ENCODE measurements at places on chromosomes 5 and 9. TPM values are rescaled to one million over a fixed set of nuclear protein-coding genes. Genes with fewer than 3 reads are reported as not detected.

The KIF12 gene
- 3.0 TPM for total RNA-seq

The AQP7 gene
- 0.23 TPM for total RNA-seq

The OR13C2 gene
- not detected for total RNA-seq

The OR1J1 gene
- total RNA-seq: not detected

The CDO1 gene
- 13.2 TPM for total RNA-seq

The PAEP gene
- total RNA-seq: not detected

The ADAMTS19 gene
- total RNA-seq: 30.5 TPM

The GABRP gene
- total RNA-seq: 9.9 TPM

The SPINK7 gene
- not detected for total RNA-seq

The IRGM gene
- 0.30 TPM for total RNA-seq

The RORB gene
- total RNA-seq: 8.7 TPM

The GDF9 gene
- total RNA-seq: 0.42 TPM

The KIAA0825 gene
- 1.5 TPM for total RNA-seq

The FOXD4L5 gene
- 0.07 TPM for total RNA-seq

The PLAC8L1 gene
- total RNA-seq: 0.30 TPM

The POU5F2 gene
- total RNA-seq: 0.23 TPM

The KDM3B gene
- 87.9 TPM for total RNA-seq

The ADAMTS13 gene
- total RNA-seq: 15.9 TPM

The ORM2 gene
- 1.6 TPM for total RNA-seq

The DMRT3 gene
- total RNA-seq: not detected

The ENHO gene
- total RNA-seq: 27.9 TPM

The PCDHGA10 gene
- 11.0 TPM for total RNA-seq

The TTLL11 gene
- total RNA-seq: 0.50 TPM

The PTPN3 gene
- 2.4 TPM for total RNA-seq

The OSMR gene
- 2.5 TPM for total RNA-seq

The PRLR gene
- 1.9 TPM for total RNA-seq

The PIP5K1B gene
- total RNA-seq: 5.2 TPM

The PFN3 gene
- 0.48 TPM for total RNA-seq

The TRMO gene
- total RNA-seq: 3.9 TPM

The BRD3OS gene
- total RNA-seq: 16.9 TPM

The SLC1A3 gene
- 45.9 TPM for total RNA-seq

The TOR4A gene
- 7.3 TPM for total RNA-seq

The C9 gene
- 0.21 TPM for total RNA-seq

The FREM1 gene
- total RNA-seq: 3.0 TPM

The SPOCK1 gene
- 13.2 TPM for total RNA-seq

The GOLM1 gene
- total RNA-seq: 81.8 TPM

The PCDHA4 gene
- 5.4 TPM for total RNA-seq

The CKMT2 gene
- 3.1 TPM for total RNA-seq

The TMEM215 gene
- total RNA-seq: 0.34 TPM

The CTSL gene
- 33.0 TPM for total RNA-seq

The NEUROG1 gene
- not detected for total RNA-seq

The CCL27 gene
- 1.0 TPM for total RNA-seq

The CRHBP gene
- not detected for total RNA-seq

The PTPRD gene
- 69.6 TPM for total RNA-seq

The NXNL2 gene
- 2.2 TPM for total RNA-seq

The FAM221B gene
- not detected for total RNA-seq

The N4BP3 gene
- total RNA-seq: 41.6 TPM

The IL13 gene
- not detected for total RNA-seq

The LECT2 gene
- total RNA-seq: not detected

The CCDC171 gene
- 2.8 TPM for total RNA-seq

The CD14 gene
- 0.63 TPM for total RNA-seq

The WNT8A gene
- total RNA-seq: not detected

The SLC6A18 gene
- total RNA-seq: not detected

Measured in WTC11 (cell line).